ENCODE measurements at places on chromosomes 5 and 9. TPM values are rescaled to one million over a fixed set of nuclear protein-coding genes. Genes with fewer than 3 reads are reported as not detected.

DNA sequence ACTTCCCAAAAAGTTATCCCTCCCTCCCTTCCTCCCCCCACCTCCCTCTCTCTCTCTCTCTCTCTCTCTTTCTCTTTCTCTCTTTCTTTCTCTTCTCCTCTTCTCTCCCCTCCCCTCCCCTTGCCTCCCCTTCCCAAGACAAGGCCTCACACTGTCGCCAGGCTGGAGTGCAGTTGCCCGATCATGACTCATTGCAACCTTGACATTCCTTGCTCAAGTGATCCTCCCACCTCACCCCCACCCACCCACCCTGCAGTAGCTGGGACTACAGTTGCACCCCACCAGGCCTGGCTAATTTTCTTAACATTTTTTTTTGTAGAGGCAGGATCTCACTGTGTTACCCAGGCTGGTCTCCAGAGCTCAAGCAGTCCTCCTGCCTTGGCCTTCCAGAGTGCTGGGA lies 32.8 kb downstream of the VPS13A start:
- no peak for DNase-seq

GRCh38 chr9:1460143-1460769 lies 410.1 kb downstream of the DMRT2 start:
- DNase-seq = no peak

GRCh38 chr5:7186818-7187217 lies 209.1 kb upstream of the ADCY2 start:
- DNase-seq = no peak

DNA sequence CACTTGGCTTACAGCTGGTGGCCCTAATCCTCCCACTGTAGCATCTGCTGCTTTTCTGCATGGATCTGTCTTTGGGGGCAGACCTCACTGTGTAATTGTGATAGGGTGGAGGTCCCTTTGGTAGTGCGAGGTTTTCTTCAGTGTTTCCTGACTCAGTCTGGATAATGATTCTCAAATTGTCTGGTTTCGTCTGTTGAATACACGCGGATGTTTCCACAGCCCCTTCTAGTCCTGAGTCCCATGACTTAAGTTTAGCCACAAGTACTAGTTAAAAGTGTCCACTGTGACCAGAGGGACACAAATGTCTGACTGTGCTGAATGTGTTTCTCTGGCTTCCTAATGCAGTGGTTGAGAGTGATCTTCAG lies 70.5 kb downstream of the LMNB1 start:
- no peak for DNase-seq

- DNase-seq = no peak
Observed at GRCh38 chr5:53406630-53407316, 73.7 kb upstream of the FST start.

- no peak for DNase-seq
Observed at GRCh38 chr5:149732324-149733128, 2.4 kb downstream of the PPARGC1B start.

DNA sequence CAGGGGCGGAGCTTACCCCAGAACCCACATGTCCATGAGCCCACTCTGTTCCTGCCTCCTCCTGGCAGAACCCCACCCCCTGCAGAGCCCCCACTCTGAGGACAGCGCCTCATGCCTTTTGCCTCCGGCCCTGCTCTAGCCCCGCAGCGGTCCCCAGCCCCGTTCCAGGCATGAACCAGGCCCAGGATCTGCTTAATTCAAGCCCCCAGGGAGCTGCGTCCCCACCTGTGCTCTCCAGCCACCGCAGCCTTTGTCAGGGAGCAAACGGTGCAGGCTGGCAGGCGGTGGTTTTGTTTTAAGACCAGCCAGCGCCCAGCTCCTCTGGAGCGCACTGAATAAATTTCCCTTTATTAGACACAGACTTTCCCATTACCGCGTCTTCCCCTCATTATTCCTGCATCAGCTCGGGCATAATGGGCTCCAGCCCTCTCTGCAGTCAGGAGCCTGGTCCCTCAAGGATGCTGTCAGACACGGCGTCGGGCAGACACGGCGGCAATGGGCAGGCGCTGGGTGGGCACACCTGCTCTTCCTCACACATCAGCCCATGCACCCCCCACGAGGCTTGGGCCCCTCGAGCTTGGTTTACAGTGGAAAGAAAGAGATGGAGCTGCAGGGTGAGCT lies 137.6 kb downstream of the OLFM1 start:
- DNase-seq = no peak

GRCh38 chr5:68169903-68170302 lies 45.7 kb upstream of the PIK3R1 start:
- DNase-seq = peak; percentile 93

GRCh38 chr9:73121375-73121935 lies 30.2 kb upstream of the ANXA1 start:
- DNase-seq = no peak

GRCh38 chr5:102722931-102723330 lies 32.2 kb upstream of the PAM start:
- no peak for DNase-seq

GRCh38 chr5:139619861-139620260 lies 28.3 kb upstream of the CXXC5 start:
- DNase-seq = no peak

DNA sequence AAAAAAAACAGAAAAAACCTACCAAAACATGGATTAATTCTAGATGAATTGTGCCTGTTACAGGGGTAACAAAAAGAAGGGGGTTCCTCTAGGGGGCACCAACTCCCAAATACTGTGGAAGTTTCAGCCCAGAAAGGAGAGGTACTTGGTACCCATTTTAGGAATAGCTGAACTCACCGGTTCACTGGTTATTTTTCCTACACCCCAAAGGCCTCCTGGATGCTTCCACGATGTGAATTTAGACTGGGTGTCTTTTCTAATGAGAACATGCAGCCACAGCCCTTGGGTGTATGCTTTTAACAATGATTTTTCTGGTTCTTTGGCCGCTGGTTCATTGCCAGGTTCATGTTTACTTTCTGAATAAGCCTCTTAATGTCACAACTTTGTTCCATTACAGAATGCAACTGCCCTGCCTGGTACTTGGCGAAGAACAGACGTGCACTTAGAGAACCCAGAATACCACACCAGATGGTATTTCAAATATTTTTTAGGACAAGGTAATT lies 46.7 kb downstream of the GARNL3 start:
- peak; percentile 62 for DNase-seq

Gene MEIKIN
- polyA plus RNA-seq = not detected

Gene STPG3
- polyA plus RNA-seq = 1.1 TPM

Gene SEMA4D
- 21.2 TPM for polyA plus RNA-seq

Gene GABRA6
- not detected for polyA plus RNA-seq

Gene TRIM7
- polyA plus RNA-seq = 0.44 TPM

Gene IFNK
- not detected for polyA plus RNA-seq

Gene FSD1L
- polyA plus RNA-seq = 7.6 TPM

Gene CER1
- polyA plus RNA-seq = 0.64 TPM

Gene NPR3
- polyA plus RNA-seq = 30.1 TPM

Gene PAEP
- polyA plus RNA-seq = 0.27 TPM

Gene TNFSF8
- polyA plus RNA-seq = 9.5 TPM
